CD8-positive, alpha-beta memory T cell (primary cell): ENCODE measurements at places on chromosomes 11 and 22.

GRCh38 chr11:99822846-99823565 is 802.3 kb downstream of the CNTN5 start:
- DNase-seq, result no peak

- no peak for DNase-seq
Measured at GRCh38 chr11:17810746-17811145, 76.2 kb downstream of the KCNC1 start.

DNA sequence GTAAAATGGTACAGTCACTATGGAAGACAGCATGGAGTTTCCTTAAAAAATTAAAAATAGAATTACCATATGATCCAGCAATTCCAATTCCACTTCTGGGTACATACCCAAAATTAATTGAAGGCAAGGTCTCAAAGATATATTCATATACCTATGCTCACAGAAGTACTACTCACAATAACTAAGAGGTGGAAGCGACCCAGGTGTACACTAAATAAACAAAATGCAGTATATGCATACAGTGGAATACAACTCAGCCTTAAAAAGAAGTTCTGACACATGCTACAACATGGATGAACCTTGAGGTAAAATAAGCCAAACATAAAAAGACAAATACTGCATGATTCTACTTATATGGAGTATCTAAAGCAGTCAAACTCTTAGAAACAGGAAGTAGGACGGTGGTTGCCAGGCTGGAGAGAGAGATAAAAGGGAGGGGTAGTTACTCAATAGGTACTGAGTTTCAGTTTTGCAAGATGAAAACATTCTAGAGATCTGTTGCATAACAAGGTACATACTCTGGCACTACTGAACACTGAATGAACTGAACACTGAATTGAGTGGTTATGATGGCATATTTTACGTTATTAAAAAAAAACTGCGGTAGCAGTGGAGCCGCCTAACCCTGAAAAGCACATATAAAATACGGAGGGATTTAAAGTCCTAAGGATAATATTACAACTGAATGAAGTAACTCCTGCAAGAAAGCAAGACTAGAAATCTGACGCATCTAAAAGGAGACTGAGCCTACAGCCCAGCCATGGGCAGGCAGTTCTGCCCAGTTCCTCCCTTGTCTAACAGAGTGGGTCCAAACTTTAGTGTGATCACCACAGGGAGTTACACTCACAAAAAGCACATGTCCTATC is 12.8 kb downstream of the DGCR2 start:
- peak; percentile 82 for DNase-seq

GRCh38 chr11:94762995-94763394 is 5.2 kb upstream of the AMOTL1 start:
- DNase-seq, result no peak

DNA sequence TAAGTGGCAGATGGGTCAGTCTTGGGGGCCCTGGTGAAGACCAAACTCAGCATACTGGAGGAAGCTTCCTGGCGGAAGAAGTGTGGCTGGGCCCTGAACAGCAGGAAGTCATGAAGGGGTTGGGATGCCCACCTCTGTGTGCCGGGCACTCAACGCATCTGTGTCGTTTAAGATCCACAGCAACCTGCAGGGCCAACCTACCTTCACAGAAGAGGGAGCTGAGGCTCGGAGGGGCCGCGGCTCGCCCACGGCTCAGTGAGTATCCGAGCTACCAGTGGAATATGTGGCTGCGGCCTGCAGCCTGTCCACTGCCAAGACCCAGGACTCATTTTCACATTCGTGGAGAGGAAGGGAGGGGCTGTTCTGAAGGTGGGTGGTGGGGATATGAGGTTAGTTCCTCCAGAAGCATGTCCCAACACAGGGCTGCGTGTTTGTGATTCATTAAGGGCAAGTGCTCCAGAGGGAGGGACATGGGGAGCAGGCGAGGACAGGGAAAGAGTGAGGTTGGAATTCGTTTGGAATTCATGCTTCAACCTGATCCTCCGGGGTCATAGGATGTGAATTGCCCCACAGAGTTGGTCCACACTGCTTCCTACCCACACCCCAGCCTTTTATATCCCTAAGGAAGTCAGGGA is 99.6 kb downstream of the MPPED1 start:
- DNase-seq, result no peak

- DNase-seq, result no peak
Measured at GRCh38 chr11:126048197-126048596, 14.5 kb downstream of the CDON start.

DNA sequence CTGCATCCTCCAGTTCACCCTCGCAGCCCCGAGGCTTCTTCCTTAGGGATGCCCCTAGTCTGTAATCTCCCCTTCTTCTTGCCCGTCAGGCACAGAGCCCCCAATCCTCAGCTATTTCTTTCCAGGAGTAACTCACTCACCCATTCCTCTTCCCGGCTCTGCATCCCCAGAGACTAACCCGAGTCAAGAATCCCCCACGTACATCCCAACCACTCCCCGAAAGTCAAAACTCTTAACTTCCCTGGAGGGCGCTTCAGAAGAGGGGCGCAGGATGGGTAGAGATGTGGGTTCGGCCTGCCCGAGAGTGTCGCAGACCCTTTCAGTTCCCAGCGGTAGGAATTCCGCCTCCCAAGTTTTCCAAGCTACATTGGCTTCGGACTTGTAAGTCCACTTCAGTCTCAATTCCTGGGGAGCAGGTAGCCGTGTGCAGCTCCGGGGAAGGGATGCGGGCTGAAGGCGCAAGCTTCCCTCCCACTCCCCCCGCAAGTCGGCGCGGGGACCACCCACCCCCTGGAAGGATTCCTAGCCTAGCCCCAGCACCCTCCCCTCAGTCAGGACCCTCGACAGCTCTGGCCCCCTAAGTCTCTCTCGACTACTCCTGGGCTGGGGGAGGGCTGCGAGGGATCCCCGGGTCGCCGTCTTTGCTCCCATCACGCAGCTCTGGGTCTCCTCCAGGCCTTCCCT is 871 bp downstream of the BDNF start:
- no peak for DNase-seq

DNA sequence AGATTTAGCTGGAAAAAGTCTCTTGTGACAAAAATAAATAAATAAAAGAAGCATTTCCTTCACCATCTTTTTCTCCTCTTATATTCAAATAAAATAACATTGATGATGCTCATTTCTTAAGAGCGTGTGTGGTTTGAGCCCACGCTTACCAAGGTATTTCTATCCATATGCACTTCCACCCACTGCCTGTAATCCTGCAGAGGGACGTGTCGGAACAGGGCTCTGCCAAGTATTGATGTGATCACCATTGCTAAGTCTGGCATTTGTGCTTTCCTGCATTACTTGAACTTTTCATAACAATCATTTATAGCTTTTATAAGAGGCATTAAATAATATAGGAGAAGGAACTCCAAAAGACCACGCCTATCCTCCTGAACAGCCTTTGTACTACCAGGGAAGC is 107.6 kb downstream of the SHANK2 start:
- no peak for DNase-seq
